ENCODE measurements at places on chromosomes 5 and 9.

DNA sequence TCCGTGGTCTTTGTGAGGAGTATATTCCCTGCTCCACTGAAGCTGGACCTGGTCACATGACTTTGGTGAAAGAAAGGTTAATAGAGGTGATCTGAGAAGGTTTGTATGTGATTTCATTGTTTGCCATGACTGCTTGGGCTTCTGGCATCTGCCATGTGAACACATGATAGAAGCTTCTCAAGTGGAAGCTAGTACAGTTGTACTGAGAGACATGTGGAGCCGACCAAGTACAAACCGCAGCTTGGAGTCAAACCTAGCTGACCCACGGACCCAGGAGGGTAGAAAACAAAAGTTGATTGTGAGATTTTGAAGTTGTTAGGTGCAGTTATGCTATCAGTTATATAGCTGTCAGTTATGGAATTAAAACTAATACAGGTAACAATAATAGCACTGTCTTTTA is 140.4 kb downstream of the CARTPT start:
- DNase-seq = no peak

GRCh38 chr5:77824981-77825380 is 48.8 kb upstream of the TBCA start:
- DNase-seq = no peak

GRCh38 chr5:13735691-13736090 is 208.8 kb downstream of the DNAH5 start:
- DNase-seq = no peak

DNA sequence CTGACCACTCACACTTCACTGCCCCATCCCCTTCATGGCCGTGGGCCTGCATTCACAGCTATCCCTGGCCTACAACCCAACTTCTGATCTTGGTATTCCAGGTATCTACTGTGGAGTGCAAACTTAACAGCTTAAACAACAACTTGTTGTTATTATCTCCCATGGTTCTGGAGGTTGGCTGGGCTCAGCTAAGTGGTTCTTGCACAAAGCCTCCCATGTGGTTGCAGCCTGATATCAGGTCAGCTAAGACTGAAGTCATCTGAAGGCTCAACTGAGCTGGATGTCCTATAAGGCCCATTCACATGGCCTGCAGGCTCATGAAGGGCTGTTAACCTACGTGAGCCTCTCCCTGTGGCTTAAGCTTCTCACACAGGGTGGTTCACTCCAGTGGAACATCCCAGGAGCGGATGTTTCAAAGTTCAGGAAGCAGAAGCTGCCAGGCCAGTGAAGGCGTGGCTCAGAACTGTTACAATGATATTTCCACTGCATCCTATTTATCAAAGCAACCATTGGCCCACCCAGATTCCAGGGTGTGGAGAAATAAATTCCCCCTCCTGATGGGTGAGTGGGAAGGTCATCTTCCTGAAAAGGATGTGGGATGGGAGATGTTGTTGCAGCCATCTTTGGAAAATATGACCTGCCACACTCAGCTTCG is 30.0 kb upstream of the TRIO start:
- no peak for DNase-seq

- no peak for DNase-seq
Observed at GRCh38 chr5:115414406-115415142, 118.1 kb upstream of the CCDC112 start.

DNA sequence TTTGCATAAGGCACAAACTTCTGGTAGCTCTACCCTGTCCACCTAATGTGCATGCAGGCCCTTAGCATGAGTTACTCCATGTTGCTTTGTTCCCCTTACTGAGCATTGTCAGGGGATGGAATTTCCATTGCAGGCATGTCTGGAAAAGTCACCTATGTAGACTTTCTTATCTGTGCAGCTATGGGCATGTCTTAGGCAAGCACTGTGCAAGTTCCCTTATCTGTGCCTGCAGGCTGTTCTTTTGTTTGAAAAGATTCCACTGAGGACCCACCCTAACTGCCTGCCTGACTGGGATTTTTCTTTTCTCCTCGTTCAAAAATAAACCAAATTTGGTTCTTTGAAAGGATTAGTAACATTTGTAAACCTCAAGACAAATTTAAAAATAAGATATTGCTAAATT is 587.0 kb downstream of the CDH18 start:
- DNase-seq = no peak

DNA sequence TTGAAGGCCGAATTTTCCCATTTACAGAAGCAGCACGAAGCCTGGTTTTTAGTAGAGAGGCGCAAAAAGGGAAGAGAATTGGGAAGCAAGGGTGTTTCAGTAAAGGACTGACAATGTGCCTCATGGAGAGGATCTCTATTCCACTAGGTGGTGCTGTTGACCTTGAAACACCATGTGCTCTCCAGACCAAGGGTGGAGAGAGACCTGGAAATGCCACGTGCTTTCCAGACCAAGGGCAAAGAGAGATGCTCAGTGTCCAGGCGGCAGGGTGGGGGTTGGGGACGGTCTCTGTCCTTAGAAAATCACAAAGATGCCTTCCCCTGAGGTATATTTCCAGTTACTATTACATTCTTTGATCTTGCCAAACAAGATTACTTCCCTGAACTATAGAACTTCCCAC is 425.3 kb downstream of the CSNK1G3 start:
- no peak for DNase-seq

GRCh38 chr5:80707645-80708044 is 52.9 kb upstream of the DHFR start:
- no peak for DNase-seq

DNA sequence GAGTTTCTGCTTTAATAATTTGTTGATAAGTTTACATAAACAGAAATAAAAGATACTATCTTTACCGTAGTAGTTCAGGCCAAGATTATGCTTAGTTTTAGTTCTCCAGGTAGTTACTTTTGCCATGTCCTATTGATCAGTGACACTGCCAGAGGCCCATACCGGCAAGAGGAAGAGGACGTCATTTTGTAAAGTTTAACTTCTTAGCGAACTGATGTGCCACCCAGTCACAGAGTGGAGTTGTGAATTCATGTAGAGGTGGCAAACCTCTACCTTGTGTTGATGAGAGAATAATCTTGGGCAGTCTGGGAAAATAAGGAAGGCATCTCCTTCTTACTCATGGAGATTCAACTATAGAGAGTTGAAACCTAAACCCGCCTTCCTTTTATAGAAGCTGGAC is 21.8 kb downstream of the RGMB start:
- no peak for DNase-seq

- DNase-seq = no peak
Observed at GRCh38 chr5:128774605-128775004, 190.7 kb upstream of the SLC27A6 start.

DNA sequence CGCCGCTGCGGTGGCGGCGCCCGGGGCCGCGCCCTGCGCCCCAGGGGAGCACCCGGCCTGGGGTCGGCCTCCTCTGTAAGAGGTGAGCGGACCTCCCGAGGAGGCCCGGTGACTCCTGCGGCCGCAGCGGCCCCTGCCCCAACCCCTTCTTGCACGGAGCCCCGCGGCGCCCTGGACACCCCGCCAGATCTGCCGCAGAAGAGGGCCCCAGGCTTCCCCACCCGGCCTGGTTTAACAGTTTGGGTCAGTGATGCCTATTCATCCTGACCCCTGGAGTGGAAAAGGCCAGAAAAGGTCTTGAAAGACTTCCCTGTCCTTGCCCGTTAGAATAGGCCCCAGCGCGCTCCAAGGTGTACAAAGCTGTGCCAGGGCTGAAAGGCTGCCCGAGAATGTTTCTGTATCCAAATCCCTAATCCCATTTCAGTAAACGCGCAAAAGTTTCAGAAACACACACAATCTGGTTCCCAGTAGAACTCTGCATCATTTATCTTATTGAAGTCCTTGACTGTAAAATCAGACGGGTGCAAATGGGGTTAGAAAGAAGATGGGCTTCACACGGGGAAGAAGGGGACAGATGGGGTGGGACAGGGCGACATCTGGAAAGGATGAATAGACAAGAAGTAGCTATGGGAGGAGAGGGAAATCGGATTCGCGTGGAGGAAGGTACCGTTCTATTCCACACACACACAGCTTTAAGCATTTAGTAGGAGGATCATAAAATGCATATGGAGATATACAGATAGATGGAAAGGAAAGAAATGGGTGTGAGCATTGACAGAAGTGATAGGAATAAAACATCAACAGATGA is 1.1 kb upstream of the SSBP2 start:
- DNase-seq = peak; percentile 20

GRCh38 chr9:13118313-13118712 is 161.2 kb downstream of the MPDZ start:
- DNase-seq = no peak

DNA sequence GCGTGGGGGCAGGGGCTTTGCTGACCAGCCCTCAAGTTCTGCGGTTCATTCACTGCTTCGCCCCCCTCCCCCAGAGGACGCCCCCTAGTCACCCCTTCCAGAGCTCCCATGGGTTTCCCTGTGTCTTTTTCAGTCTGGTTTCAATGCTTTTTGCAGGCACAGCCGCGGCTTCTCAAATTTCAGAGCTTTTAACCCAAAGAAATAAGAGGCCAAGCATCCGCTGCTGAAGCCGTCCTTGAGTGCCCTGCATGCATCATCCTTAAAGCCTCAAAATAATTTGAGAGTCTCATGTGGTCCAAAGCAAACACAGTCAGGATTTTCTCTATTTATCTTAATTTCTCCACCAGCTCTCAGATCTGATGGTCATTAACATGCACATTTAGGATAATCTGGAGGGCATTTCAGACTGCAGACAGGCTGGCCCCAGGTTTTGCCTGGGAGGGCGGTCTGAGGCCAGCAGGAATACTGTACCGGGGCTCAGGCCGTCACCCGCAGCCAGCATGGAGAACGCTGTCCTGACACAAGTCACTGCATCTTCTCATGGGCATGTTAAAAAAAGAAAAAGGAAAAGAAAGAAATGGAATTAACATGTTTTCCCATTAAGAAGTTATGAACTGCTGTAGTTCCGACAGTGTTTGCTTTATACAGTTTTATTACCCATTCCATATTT is 420.8 kb upstream of the IRX4 start:
- DNase-seq = no peak

GRCh38 chr9:89841456-89841855 is 236.6 kb downstream of the GADD45G start:
- no peak for DNase-seq

DNA sequence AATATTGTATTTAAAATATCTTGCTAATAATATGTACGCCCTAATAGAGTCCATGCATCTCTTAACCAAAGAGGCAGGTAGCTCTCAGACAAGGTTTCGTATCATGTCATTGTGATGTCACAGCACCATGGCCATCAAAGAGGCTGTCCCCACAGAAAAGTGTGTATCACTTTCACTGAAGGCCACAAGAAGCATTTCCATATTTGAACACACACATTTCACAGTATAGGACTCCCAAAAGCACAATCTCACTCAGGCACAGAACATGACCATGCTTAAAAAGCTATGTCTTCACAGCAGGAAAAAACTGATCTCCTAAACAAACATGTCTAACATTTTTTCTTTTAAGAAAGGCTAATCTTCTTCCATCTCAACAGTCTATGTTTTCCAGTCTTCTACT is 133.8 kb downstream of the DENND1A start:
- DNase-seq = no peak

DNA sequence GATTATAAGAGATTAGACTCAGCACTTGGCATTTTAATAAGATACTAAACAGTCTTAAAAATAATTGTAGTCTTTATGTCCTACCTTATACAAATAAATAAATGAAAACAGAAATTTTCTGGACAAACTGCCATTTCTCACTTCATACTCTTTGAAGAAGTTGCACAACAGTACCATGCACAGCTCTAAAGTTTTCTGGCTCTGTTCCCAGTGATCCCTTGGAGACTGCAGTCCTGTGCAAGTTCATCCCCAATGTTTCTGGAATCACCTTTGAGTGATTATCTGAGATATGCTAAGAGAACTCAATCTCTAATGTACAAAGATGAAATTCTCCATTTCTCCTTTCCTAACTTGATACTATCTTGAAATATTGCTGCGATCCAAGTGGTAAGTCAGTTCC is 330.4 kb upstream of the EDIL3 start:
- no peak for DNase-seq

- no peak for DNase-seq
Observed at GRCh38 chr5:148268566-148268965, at the start of gene SPINK13. TSS of gene SPINK13 (plus strand) at chr5:148268794. CDS start at chr5:148270073, 1,279 bp downstream.

- no peak for DNase-seq
Observed at GRCh38 chr5:17481378-17481777, 16.7 kb upstream of the TAF11L2 start.

DNA sequence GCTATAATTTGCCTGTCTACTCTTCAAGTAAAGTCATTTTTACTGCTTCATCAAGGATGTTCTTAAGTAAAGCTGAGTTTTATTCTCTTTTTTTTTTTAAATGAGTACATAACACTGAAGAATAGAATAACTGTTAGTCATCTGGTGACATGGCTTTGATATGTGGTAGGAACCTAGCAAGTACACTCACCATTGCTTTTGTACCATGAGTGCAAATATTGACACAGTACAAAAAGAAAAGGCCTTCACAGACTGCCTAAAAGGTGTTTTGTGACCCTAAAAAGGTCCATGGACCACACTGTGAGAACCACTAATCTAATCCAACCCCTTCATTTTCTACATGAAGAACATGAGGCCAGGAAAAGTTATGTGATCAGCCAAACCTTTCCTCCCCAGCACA is 55.0 kb downstream of the ECPAS start:
- DNase-seq = no peak

DNA sequence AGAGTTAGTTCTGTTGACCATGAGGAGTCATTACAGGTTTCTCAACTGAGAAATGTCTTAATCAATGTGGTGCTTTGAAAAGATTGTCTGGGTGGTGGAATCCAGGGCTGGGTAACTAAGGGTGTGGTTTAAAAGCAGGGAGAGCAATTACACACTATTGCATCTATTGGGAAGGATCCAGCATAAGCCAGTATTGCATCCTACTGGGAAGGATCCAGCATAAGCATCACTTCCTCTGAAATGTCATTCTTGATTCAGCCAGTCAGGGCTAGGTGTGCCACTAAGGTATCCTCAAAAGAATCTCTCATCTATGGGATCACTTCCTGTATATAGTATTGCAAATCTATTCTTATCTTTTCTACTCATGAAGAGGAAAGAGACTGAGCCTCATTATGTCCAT is 38.6 kb downstream of the ELOVL7 start:
- DNase-seq = no peak

DNA sequence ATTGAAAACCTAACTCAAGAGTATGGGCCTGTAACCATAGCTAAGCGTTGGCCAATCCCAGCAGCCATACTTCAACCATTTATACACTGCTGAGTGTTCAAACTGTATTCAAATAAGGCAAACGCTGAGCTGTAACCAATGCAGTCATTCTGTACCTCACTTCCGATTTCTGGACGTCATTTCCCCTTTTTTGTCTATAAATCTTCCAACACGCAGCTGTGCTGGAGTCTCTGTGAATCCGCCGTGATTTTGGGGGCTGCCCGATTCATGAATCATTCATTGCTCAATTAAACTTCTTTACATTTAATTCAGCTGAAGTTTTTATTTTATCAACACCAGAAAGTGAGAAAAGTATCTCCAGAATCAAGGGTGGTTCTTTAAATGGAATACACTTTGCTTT is 31.7 kb downstream of the MTX3 start:
- no peak for DNase-seq

All from CD8-positive, alpha-beta T cell (primary cell).